ENCODE measurements at places on chromosomes 3 and 15.

GRCh38 chr3:52054661-52055511 is 1.5 kb downstream of the DUSP7 start:
- peak; percentile 29 for DNase-seq

GRCh38 chr3:101509811-101510210 is 3.2 kb downstream of the SENP7 start:
- DNase-seq: no peak

DNA sequence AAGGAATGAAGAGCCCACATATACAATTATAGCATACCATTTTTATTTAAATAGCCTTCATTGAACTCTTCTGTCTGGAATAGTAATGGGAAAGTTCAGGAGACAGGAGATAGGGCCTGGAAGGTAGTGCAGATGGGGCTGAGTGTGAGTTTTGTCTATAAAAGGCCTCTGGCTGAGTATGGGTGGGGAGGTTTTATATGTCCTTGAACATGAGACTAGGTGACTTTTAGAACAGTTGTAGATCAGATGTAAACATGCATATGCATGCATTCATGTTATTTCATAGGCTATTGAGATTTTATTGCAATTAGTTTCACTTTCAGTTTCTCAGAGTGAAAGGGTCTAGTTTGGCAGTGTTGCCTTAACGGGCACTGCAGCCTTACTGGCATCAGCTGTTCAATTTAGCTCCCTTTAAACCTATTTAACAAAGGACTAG is 27.1 kb downstream of the CGGBP1 start:
- no peak for DNase-seq

DNA sequence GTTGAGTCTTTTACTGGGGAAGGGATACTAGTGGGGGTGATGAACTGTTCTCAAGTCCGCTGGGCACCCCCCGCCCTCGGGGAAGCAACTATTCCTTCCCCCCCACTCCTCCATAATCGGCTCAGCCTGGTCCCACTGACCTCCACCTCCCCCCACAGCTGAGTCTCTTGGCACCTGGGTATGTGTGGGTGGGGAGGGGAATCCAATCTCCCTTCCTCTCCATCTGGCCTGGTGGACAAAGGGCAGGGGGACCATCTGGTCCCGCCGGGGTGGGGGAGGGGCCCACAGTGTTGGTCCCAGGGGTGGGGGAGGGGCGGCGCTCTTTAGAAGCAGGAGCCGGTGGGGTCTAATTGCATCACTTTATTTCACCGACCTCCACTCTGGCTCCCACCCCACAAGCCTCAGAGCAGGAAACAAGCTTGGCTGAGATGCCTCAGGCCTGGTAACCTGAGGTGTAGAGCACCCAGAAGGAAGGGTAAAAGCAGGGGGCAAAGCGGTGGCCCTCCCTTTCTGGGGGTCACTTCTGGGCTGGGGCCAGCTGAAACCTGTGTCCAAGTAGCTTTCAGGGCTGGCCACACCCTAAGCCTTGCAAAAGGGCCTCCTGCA is 1.0 kb upstream of the PCBP4 start:
- DNase-seq: peak; percentile 99

DNA sequence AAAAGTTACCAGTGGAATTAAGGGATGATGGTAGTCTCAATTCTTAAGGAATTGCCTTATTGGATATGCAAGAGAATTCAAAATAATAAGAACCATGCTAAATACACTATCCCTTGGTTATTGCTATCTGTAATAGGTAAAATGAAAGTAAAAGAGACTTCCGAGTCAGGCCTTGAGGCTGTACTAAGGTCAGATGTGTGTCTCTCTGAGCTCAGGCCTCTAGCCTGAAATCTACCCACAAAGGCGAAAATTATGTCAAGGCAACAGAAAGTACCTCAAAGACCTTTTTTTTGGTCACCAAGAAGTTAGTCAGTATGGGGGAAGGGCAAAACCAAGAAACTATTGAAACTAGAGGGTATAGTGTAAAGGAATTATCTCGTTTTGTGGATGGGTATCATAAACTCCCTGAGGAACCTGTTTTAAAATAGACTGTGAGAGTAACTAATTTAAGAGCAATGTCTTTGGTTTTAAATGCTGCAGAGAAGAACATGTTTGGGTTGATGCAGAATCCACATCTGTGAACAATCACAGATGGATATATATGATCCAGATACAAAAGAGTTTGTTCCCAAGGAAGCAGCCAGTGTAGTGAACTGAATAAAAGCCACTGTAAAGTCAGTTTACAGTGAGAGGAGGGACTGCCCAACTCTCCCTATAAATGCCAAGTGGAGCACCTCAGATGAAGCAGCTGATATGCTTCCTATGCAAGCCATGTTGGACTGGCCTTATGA is 382.3 kb upstream of the SEMA6D start:
- DNase-seq: no peak

- no peak for DNase-seq
Measured at GRCh38 chr3:130671545-130672312, 74.9 kb downstream of the PIK3R4 start.

DNA sequence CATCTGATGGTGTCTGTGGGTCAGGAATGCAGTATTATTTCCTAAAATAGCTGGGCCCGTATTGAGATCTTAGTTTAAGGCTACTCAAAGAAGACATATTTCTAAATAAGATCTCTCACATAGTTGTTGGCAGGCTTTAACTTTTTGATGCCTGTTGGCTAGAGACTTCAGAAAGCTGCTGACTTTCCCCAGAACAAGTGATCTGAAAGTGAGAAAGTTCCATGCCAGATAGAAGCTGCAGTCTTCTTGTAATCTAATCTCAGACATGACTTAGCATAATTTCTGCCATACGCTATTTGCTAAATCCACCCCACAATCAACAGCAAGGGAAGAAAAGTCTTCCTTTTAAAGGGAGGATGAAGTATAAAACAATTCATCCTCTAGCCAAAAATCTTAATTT is 867.1 kb downstream of the IGSF11 start:
- no peak for DNase-seq

DNA sequence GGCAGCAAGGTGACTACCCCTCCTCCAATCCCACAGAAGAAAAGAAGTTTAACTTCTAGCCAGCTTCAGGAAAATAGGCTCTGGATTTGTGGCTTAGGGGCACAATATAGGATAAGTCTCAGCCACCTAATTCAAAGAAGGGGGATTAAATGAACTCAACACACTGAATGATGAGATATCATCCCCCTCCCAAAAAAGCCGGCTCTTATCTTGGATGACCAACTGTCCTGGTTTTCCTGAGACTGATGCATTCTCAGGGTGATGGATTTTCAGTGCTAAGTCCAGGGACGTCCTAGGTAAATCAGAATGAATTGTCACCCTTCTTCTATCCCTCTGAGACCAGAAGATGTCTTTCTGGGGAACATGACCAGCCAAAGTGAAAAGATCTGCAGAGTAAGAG is 487.0 kb upstream of the PROK2 start:
- peak; percentile 82 for DNase-seq

GRCh38 chr3:195825857-195826804 is 14.4 kb upstream of the MUC4 start:
- no peak for DNase-seq

DNA sequence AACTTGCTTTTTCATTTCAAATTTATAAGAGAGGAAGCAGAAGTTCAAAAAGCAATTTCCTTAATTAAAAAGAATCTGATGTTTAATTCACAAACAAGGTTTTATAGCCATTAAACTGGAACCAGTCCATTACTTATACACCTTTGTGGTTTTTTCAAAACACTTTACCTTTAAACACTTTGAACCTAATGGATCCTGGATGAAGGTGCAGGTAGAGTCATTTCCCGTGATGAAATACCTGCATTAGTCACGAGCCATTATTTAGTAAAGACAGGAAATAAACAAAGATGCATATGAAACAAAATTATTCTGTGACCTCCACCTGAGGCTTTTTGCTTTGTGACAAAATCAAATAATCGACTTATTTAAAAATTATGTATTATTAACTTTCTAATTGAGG is 341.7 kb upstream of the UBE2E2 start:
- no peak for DNase-seq

DNA sequence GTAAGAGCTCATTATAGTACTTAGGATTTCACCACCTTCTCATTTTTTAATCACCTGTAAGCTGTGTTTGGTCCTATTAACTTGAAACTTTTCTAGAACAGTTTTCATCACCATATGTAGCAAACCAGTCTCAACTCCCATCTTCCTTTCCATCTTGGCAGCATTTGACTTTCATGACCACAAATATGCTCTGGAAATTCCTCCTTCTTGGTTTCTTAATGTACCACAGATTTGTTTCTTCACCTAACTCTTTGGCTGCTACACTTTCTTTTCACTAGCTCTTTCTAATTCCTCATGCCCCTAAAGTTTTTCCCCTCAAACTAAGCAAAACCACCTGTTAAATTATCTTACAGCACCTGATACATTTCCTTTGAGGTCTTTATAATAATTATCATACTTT is 13.2 kb upstream of the NMB start:
- DNase-seq: no peak

DNA sequence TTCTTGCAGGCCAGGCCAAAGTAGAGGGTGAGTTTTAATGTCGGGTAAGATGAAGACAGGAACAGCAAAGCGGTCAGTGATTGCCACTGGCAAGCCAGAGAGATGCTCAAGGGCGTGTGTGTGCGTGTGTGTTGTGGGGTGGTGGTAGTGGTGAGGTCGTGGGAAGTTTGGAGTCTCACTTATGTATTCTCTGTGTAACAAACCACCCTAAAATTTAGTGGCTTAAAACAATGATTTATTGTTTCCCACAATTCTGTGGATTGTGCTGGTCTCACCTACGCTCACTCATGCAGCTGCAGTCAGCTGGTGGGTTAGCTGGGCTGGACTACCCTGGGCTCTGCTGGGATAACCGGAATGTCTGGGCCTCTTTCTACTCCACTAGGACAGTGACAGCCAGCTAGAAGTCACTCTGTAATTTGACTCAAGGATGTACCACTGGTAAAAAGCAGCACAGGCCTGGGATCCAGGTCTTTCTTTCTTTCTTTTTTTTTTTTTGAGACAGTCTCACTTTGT is 50.9 kb upstream of the BHLHE40 start:
- no peak for DNase-seq
